ENCODE measurements at places on chromosomes 7 and 10.

DNA sequence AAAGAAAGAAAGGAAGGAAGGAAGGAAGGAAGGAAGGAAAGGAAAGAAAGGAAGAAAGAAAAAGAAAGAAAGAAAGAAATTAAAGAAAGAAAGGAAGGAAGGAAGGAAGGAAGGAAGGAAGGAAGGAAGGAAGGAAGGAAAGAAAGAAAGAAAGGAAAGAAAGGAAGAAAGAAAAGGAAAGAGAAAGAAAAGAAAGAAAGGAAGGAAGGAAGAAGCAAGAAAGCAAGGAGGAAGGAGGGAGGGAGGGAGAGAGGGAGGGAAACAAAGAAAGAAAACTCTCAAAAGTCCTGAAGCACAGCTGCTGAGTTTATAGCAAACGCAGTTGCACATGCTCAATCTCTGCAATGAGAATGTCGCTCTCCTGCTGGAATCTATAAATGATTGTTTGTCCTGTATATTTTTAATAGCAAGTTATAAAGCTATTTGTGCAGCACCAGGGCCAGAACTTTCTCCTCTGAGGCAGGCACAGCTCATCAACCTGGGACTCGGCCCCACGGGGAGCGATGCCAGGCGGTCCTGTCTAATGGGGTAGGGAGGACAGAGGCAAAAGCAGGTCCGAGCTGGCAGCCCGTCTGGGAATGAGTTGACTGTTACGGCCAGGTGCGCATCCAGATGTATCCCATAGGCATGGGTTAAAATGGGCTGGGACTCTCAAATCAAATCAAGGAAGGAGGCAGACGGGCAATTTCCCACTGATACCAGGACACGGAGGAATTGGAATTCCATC lies 118.0 kb upstream of the PFKP start:
- DNase-seq = no peak

DNA sequence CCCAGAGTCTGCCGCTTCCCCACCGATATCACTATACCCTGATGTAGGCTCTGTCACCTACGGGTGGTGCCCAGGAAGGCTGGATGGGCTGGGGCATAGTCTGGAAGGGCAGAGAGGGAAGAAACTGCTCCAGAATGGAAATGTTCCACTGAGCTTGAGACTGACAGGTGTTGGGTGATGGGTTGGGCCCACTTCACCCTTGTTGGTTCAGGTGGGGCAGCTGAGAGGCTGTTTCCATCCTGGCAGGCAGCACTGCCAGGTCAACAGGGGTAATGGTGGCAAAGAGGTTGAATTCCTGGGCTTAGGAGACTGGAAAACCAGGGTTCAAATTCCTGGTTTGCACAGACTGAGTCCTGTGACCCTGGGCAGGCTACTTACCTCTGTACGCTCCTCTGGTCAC lies 28.5 kb upstream of the FRAT2 start:
- no peak for DNase-seq

GRCh38 chr10:132647424-132647823 lies 109.8 kb downstream of the INPP5A start:
- no peak for DNase-seq

- no peak for DNase-seq
These were observed 40.4 kb upstream of the ABLIM1 start for GRCh38 chr10:114698271-114699061.

- no peak for DNase-seq
These were observed 30.1 kb downstream of the DENND2A start for GRCh38 chr7:140610204-140611165.

GRCh38 chr10:112424651-112425050 lies 22.1 kb downstream of the ZDHHC6 start:
- DNase-seq = no peak

DNA sequence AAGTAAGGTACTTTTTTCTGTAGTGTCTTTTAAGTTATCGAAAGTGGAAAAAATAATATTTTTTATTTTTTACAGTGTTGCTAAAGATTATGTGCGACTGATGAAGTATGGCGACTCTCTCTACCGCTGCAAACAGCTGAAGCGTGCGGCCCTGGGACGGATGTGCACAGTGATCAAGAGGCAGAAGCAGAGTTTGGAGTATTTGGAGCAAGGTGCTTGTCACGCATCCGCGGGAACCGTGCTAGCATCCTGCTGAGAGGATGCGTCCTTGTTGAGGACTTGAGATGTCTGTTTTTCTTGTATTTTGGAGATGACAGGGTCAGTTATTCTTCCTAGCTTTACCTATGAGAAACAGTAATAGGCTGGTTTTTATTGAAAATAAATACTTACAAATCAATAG lies 7.8 kb downstream of the GTPBP4 start:
- no peak for DNase-seq

DNA sequence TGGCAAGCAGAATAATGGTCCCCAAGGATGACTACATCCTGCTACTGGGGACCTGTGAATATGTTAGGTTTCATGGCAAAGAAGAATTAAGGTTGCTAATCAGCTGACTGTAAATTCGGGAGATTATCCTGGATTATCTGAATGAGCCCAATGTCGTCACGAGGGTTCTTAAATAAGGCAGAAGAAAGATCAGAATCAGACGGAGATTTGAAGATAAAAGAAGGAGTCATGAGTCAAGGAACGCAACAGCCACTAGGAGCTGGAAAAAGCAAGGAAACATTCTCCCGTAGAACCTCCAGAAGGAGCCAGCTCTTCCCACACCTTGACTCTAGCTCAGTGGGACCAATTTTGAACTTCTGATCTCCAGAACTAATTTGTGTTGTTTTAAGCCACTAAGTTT lies 82.9 kb upstream of the APBB1IP start:
- DNase-seq = no peak

GRCh38 chr7:69654381-69654780 lies 56.1 kb downstream of the AUTS2 start:
- DNase-seq = no peak

DNA sequence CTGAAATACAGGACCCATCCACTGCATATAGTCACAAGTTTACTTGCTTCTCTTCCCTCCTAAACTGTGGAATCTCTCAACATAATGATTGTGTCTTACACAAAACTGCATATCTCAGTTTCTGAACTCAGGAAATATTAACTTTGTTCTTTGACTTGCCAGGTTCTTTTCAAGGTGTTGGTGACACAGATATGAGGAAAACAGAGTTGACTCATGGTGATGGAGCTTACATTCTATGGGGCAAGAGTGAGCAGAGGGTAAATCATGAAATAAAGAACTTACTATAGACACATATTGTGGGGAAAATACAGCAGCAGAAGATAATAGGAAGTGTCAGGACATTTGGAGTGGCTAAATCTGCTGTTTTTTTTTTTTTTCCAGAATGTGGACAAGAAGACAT lies 72.5 kb upstream of the IGFBP3 start:
- no peak for DNase-seq

- no peak for DNase-seq
These were observed 229.7 kb downstream of the CDK14 start for GRCh38 chr7:90825779-90826178.

DNA sequence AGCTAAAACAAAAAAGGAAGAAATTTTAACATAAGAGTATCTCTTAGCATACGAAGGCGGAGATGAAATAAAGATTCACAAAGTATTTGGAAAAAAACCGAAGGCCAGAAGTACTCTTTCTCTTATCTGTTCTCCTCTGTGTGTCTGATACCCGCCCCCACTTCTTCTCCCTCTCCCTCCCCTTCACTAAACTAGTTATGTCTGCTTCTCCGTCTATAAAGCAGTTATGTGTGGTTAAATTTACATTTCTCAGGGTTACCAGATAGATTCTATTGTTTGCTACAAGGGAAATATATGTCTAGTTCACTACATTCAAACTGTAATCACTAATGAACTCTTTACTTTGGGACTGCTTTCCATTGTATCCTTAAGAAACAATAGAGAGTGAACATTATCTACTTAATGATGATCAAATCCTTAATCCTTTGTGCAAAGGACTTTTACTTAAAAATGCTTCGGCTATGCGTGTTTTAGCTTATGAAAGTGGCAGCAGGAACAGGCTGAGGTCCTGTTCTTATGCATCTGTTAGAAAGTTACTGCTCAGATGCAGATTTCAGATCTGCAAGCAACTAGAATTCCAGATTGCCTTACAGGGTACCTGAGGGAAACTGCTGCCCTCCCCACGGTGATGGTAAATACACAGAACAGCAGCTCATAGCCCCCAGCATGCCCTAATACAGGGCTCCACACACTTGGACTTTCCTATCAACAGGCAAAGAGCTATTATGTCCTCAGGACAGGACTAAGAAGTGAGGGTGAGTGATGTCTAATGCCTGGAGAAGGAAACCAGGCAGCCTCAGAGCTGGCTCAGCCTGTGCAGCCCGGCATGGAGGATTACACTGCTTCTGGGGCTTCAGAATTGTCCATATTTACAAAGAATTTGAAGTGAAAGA lies 273.3 kb downstream of the FZD1 start:
- no peak for DNase-seq

- DNase-seq = no peak
These were observed 84.1 kb downstream of the MKI67 start for GRCh38 chr10:128042131-128042610.

GRCh38 chr7:46681865-46682503 lies 760.9 kb upstream of the IGFBP3 start:
- DNase-seq = no peak

DNA sequence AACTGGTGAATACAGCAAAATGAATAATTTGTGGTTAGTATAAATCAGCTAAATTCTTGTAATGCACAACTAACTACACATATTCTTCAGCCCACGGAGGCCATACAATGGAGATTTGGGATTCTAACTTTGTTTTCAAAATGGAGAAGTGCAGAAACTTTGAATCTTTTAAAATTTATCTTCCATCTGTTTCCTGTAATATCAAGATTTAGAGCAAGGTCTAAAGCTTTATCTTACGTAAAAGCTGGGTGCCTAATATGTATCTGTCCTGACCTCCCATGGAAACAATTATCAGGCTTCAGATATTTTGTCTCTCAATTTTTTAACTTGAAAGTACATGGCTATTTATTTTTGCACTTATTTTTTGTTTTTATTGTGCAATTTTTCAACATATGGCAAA lies 5.0 kb upstream of the AHR start:
- DNase-seq = no peak

GRCh38 chr7:21869785-21870402 lies 75.8 kb downstream of the CDCA7L start:
- DNase-seq = no peak

- DNase-seq = no peak
These were observed 68.8 kb upstream of the WDR11 start for GRCh38 chr10:120782336-120782735.

DNA sequence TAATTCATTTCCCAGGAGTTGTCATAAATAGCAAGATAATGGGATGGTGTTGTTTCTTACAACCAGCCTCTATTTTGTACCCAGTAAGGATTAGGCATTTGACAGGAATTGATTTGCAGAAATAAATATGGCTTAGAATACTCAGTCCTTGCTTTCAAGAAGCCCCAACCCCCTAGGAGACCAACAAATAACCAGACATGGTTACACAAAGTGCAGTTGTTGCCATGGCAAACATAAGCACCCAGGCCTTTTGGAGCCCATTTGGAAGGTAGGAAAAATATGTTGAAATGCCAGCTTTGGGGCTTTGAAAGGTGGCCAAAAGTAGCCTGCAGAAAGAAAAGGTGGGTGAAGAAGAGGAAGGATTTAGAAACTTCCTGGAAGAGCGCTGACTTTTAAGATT lies 397.5 kb downstream of the CDC14C start:
- no peak for DNase-seq

DNA sequence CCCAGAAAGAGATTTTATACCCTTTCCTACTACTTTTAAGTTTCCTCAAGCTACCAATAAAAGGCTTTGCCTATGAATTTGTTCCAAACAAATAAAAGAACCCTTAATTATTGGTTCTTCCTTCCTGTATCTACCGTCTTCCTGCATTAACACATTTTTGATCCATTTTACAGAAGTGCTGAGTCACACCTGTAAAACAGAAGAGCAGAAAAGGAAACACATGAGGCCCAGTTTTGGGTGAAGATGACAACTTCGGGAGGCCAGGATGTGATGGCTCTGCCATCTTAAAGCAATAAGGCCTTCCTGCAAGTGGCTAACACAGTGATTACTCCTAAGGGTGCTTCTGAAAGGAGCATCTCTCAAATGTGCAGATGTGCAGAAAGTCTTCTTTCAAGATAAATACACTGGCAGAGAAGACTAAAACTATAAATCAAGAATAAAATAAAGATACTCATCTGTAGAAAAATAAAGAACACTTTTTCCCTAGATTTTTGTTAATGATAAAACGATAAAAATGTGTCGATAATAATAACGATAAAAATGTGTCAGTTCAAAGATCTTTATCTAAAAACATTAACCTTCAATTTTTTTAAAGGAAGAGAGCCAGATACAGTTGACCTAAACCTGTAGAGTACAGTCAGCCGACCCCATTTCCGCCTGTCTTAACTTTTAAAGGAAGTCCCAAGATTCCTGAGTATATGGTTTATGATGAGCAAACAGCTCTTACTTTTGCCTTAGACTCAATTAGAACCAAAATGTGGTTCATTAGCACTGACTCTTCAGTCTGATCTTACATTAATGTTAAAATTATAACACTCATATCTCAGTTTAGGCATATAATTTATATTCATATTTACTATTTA lies 108.6 kb downstream of the UBE2H start:
- DNase-seq = no peak

DNA sequence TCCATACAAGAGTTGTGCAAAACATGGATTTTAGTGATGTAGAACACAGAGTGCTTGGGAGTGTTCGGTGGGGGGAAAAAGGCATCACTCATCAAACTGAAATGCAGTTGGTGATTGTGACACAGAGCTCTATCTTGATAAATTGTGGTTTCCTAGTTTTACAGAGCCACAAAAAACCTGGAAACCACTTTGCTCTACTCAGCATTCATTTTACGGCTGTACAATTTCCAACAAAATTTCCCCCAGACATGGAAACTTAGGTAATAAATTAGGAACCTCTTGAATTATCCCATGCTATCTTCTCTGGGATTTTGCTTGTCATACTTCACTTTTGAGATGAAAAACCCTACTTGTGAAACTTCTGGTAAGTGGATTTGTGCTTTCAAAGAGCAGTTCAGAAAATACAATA lies 614.9 kb upstream of the FZD8 start:
- no peak for DNase-seq

GRCh38 chr10:17792991-17793390 lies 16.2 kb upstream of the MRC1 start:
- no peak for DNase-seq

DNA sequence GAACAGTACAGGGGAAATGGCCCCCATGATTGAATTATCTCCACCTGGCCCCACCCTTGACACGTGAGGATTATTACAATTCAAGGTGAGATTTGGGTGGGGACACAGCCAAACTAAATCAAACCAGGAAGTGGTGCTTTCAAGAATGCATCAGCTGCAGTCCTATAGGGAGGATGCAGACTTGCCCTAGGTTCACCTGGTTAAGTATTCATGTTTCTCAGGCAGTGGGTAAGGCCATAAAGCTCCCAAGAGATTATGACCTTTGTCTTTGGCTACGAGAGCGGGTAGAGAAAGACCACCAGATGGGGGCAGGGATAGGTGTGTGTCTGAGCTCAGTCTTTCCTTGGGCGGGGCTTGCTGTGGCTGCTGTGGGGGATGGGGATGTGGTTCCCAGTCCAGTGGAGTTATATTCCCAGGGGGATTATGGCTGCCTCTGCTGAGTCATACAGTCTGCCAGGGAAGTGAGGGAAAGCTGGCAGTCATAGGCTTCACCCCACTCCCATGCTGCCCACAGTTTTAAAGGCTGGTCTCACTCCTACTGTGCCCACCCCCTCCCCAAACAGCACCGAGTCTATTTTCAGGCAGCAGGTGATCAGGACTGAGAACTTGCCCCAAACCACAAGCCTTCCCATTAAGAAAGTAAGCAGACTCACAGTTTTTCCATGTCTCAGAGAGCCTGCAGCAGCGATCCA lies 8.4 kb upstream of the R3HCC1L start:
- DNase-seq = no peak

GRCh38 chr7:497946-498655 lies 21.5 kb downstream of the PDGFA start:
- no peak for DNase-seq

- no peak for DNase-seq
These were observed 165.8 kb downstream of the CFTR start for GRCh38 chr7:117645481-117646165.

All from stimulated activated CD4-positive, alpha-beta T cell treated with anti-CD3 and anti-CD28 coated beads, Interleukin-2, amount 100 ng/mL, for 24 hours (primary cell).